ENCODE measurements at places on chromosomes 3 and 15.
A peak's percentile ranks its signal among the peaks of the same experiment; 100 is the strongest.

DNA sequence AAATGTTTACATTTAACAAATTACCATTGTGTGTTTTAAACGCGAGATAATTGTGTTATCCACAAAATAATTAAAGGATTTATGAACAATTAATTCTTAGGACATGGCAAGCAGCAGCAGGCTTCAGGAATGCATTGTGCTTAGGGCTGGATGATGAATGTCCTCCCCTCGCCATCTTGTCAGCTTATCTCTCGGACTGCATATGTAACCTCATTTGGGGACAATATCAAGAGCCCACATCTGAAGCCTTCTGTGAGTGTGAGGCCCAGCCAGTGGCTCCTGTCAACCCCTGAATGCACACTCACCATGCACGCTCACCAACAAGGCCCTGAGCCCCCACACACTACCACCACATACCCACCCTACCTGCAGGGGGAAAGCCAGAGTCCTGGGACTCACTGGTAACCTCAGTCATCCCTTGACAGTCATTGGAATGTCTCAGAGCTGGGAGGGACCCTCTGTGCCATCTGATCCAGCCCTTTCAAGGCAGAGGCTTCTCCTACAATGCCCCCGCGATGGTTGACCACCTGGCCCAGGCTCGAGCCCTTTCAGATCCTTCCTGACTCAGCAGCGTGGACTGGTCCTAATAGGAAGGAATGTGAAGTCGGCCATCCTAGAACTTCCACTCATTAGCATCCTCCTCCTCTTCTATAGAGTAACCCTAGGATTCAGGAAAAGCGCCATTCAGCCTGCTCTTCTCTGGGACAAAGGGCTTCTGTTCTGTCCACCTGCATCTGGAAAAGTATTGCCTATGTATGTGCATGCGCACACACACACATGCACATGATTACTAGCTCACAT is 38.2 kb downstream of the MRPL46 start:
- no peak for DNase-seq

DNA sequence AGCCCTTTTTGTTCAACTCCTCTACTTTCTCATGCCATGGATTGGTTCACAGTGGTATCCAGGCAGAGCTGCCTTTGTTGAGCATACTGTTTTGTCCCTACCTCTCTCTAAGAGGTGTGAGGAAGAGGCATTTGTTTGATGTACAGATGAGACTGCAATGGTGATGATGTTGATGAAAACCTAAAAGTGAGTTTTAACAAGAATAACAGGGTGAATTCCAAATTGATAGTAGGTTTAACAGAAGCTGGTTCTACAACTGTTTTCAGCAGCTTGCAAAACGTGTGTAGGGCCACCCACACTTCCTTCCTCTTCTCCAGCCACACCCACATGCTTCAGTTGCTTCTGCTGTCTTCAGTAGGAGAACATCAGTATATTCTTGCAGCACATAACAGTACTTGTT is 10.2 kb downstream of the SNRK start:
- peak; percentile 44 for DNase-seq

- no peak for DNase-seq
Measured at GRCh38 chr3:54274607-54275006, 152.3 kb downstream of the CACNA2D3 start.

DNA sequence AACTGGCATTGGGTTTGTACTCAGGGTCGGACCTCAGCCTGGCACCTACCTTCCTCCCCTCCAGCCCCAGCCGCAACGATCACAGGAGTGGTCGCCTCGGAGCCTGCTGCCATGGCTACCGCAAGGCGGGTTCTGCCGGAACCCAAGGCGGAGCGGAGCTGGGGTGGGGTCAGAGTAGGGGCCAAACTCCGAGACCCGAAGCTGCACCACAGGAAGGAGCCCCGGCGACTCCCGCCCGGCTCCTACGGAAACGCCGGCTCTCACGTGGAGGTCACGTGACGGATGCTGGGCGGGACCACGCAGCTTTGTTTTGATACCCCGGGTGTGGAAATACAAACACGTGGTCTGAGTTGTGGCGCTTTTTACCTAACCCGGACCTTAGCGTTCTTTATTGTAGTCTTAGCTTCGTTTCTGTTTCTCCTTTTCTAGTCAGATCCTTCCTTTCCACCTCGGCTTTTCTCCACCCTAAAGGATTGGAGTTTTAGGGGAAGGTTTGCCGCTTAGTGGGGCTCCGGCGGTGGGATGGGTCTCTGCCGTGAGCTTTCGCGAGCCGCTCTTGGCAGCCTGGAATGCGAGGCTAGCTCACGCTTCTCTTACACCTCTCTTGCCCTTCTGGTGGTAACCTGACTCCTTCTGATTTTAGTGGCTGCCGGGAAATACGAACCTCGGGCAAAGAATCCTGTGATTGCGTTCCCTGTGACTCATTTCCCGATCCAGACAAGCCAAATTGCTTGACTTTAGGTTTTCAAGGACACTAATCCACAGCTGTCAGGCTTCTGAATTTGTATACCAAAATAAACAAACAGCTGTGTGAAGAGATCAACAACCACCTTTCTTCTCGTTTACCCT is at the start of gene HSPBAP1:
Gene HSPBAP1 (minus strand): TSS at position 264 of the 849 bp plus-strand sequence. CDS start 151 bp downstream, at position 113.
- DNase-seq = peak; percentile 92

- DNase-seq = no peak
Measured at GRCh38 chr3:10520072-10520471, 14.7 kb upstream of the ATP2B2 start.

DNA sequence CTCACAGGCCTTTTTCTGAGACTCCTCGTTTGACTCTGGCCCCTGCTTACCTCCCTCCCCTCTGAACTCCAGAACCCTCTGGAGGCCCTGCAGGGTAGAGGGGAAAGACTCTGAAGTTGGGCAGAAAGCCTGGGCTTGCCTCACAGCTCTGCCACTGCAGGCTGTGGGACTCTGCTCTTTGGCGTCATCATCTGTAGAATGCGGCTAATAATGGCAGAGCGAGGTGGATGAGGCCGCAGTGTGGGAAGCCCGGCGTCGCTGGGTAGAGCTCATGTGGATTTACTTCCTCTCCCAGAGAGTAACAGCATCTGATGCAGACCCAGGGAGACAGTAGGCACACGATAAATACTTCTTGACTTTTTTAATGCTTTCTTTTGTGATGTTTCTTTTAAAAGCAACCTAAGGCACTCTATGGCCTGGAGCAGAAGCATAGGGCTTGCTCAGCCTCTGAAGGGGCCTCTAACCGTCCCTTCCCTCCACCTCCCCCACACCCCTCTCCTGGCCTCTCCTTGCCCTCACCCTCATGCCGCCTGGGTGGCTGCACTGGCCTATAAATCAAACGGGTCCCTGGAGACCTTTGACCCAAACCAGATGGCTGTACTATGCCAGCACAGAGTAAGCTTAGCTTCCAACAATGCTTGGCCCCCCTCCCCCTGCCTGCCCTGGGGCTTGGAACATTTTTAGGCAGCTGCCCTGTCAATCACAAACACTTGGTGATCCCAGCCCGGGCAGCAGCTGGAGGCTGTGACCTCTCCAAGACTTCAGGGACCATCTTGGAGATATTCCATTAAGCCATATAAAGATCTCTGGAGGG is 32.9 kb downstream of the SPSB4 start:
- DNase-seq = no peak

DNA sequence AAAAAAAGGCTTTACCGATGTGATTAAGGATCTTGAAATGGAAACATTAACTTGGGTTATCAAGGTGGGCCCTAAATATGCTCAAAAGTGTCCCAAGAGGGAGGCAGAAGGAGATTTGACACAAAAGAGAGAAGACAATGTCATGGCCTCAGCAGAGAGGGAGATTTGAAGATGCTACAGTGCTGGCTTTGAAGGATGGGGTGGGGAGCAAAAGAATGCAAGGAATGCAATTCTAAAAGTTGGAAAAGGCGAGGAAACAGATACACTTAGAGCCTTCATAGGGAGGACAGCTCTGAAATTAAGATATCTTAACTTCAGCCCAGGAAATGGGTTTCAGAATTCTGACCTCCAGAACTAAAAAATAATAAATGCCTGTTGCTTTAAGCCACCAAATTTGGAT is 314.5 kb upstream of the CCDC54 start:
- no peak for DNase-seq
